ENCODE measurements at places on chromosomes 5 and 9. TPM values are rescaled to one million over a fixed set of nuclear protein-coding genes. Genes with fewer than 3 reads are reported as not detected.

GRCh38 chr9:90799271-90799852 lies 2.3 kb upstream of the SYK start:
- DNase-seq = no peak

DNA sequence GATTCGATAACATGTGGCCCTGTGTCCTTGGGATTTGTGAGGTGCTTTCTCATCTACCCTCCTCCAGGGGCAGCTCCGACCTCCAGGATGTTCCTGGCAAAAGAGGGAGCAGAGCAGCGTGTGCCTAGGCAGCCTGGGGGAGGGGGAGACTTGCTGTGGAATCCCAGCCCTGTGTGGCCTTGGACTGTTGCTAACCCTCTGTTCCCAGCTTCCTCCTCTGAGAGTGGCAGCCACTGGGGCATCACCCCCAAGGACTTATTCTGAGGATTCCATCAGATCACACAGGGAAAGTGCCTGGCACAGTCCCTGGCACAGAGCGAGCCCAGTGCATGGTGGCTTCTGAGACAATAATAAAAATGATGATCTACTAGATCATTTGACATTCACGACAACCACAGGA lies 265.1 kb upstream of the MVB12B start:
- DNase-seq = no peak

DNA sequence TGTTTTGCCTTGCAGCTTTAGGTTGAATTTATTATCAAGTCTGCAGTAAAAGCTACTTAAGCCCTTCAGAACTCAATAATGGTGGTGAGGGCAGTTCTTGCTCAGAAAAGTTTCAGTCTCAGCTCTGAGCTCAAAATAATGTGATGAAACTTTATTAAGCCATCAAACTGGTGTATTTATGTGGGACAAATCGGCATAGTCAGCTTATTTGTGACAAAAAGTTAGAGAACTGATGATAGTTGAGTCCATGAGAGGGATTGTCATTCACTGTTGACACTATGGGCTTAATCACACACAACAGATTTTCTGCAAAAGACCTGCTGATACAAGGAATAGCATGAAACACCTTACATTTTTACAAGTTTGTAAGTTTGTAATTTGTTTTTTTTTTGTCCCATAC lies 9.4 kb downstream of the SRD5A1 start:
- no peak for DNase-seq

DNA sequence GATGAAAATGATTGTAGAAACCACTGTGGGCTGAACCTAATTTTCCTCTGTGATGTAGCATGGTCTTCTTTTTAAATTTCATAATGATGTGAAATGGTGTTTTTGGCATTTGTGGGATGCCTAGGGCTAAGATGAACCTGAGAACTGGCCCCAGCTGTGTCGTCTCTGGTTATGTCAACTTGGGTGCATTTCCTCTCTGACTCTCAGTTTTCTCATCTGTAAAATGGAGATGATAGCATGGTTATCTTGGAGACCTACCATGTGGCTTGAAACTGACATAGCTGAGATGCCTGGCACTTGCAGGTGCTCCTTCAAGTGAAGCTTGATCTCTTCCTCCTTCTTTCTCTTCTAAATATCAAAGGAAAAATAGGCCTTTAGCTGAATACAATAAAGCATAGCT lies 77.8 kb downstream of the BOD1 start:
- no peak for DNase-seq

DNA sequence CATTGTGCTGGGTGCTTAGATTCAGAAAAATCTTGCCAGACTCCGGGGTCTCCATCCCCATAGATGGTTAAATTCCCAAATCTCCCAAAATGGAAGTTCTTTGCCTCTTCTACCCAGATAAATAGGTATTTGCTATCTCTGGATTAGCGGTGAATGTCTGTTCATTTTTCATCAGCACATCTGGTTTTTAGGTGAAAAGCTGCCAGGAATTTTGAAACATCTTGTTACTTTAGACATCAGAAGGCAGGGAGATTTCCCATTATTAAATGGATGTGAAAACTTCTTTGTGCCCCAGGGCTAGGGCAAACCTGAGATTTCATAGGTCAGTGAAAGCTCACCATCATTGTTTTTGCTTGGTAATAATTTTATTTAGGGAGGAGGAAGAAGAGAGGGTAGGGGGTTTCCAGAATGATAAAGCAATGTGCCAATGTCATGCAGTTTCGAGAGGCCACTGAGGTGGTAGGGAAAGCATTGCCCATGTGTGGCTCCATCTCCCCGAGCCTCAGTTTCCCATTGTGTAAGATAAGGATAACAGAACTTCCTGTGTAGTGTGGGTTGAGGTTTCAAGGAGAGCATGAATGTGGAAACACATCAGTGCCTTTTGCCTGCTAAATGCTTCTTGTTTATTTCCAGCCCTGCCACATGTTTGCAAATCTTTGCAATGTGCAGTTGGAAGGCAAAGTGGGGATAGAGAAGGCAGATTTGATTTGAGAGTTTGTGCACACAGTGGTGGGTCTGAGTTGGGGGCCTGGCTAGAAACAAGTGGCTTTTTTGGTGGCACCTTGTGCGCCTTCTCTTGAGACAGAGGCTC lies 147.2 kb upstream of the KLF4 start:
- no peak for DNase-seq

GRCh38 chr5:141504216-141504615 lies 15.3 kb downstream of the PCDHGC5 start:
- no peak for DNase-seq

GRCh38 chr5:58264276-58264675 lies 195.6 kb downstream of the PLK2 start:
- DNase-seq = no peak

GRCh38 chr9:131214286-131214856 lies 61.9 kb downstream of the FAM78A start:
- DNase-seq = no peak

DNA sequence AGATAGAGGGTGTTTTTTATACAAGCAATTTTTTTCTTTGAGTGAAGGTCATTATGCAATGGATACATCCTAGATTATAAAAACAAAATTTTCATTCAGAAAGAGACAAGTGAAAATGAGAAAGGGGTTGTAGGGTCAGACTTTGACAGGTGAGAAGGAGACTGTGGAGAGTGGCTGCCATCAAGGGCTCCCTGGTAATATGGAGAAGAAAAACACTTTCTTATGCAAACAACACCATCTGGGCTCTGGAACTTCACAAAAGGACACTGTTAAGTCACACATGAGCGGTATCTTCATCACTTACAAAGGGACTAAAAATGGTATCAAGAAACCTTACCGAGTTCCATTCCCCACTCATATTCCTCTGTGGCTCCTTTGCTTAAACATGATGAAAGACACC lies 23.5 kb downstream of the C7 start:
- DNase-seq = no peak

DNA sequence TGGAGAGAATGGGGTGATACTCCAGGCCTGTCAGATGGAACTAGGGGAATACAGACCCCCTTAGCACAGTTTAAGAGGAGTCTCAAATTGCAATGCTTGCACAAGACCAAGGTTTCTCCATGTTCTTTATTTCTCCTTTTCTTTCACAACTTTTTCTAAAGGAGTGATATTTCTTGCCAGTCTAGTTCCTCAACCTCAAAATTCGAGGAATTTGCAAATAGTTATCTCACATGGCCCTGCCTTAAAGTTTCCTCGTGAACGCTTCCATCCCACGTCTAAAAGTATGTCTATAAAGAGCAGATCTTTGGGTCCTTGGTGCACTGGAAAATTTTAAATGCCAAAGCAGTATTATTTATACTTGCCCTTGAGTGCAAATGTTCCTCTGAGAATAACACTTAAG lies 373.8 kb upstream of the KLF4 start:
- no peak for DNase-seq

DNA sequence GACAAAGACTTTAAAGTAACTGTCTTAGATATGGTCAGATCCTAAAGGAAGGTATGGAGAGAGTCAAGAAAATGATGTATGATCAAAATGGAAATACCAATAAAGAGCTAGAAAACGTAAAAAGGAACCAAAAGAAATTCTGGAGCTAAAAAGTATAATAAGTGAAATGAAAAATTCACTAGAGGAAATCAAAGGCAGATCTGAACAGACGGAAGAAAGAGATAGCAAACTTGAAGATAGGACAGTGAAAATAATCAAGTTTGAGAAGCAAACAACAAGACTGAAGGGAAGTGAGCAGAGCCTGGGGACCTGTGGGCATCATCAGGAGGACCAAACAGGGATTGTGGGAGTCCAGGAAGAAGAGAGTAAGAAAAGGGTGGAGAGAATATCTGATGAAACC lies 115.4 kb downstream of the EHMT1 start:
- no peak for DNase-seq

DNA sequence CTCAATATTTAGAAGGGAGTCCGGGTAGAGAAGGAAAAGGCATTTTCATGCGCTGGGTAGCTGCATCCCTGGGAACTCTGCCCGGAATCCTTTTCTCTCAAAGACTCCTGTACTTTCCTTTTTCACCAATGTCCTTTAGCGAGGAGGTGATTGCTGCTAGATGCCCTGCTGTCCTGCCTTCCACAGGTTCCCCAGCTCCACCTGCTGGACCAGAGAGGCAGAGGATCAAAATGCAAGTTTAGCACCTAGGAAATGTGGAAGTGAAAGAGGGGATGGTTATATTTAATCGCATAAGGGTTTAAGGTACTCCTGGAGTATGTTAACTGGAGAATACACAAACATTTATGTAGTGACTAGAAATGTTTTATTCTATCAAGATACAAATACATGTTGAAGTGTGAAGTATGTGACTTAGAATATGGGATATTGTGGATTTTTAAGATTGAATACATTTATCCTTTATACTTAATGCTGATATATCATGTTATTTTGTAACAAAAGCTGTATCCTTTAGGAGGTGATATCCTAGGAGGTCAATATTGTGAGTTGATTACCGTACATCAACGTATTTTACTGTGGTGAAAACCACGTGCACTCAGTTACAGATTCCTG lies 145.7 kb downstream of the ARHGAP26 start:
- DNase-seq = peak; percentile 16

DNA sequence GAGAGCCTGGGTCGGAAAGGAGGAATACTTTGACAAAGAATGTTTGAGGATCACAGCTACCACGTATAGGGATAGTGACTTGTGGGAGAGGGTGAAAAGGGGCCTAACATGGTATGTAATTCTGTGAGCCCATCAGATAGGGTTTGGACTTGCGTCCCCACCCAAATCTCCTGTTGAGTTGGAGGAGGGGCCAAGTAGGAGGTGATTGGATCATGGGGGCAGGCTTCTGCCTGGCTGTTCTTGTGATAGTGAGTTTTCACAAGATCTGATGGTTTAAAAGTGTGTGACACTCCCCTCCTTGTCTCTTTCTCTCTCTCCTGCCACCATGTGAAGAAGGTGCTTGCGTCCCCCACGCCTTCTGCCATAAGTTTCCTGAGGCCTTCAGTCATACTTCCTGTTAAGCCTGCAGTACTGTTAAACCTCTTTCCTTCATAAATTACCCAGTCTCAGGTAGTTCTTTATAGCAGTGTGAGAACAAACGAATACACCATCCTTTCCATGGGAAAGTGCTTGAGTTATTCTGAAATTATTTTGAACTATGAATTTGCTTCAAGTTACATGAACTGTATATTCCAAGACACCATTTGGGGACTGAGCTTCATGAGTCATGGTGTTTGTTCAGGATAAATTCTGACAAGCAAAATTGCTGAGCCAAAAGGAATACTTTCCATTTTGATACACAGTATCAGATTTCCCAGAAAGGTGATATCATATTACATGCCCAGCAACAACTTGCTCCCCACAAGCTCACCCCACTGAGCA lies 68.8 kb upstream of the SSBP2 start:
- no peak for DNase-seq

DNA sequence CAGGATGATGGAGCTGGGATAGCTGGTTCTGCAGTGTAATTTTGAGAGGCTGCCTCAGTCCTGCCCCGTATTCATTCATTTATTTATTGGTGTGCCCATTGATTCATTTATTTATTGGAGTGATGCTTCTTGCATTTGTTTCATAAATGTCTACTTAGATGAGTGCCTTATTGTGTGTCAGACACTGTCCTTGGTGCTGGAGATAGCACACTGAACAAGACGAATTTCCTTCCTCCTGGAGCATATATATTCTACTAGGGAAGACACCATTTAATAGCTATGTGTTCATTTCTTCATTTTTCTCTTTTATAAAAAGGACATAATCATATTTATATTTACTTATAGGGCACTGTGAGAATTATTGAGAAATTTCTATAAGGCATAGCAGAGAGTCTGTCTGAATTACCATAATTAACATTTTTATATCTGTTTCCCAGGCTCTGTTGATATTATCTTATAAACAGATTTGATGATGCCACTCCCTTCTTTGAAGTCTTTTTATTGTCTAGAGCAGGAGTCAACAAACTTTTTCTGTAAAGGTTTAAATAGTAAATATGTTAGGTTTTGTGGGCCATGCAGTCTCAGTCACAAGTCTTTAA lies 433.9 kb upstream of the ZNF608 start:
- DNase-seq = no peak

DNA sequence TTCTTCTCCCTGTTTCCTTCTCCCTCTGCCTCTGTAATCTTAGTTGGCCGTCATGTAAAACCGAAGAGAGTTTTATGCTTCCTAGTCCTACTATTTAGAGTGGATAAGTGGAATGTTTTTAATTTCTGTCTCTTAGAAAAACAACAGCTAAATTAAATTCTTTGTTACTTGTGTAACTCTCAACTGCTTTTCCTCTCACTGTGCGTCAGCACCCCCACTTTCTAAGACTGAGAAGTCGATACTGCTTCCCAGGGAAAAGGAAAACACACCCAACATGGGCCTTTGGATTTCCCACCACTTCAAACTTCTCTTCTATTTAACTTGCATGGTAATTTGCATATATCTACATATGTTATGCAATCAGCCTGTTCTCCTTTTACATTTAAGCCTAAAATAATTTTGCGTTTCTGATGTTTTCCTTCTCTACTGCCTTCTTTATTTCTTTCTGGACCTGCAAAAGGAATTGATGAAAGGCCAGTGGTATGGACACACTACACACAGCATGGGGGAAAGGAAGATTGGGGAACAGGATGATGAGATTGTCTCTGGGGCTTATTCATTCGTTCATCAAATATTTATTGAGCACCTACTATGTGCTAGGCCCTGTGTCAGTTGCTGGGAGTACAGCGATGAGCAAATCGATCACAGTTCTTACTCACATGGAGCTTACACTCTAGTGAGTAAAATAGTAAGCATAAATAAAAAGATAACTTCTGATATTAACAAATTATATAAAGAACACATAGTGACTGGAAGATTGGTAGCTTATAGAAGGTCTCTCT lies 52.5 kb upstream of the CTNNA1 start:
- no peak for DNase-seq

DNA sequence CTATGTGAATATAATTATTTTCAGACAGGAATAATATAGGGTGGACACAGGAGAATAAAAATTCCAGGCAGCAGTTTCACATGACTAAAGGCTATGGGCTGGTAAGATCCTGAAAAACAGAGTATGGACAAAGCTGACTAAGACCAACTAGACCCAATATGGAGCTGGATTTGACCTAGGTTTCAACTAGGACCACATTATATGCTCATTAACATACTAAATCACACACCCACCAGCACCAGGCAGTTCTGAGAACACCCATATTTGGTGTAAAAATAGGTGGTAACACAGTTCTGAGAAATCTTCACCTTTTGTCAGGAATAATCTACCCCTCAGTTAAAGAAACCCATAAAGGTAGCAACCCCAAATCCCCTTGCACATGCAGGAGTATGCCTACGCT lies 64.7 kb downstream of the MAPKAP1 start:
- no peak for DNase-seq

The GPX8 gene
- not detected for total RNA-seq

The ZNF608 gene
- 22.0 TPM for total RNA-seq

The VCAN gene
- 0.22 TPM for total RNA-seq

The C5orf22 gene
- 27.1 TPM for total RNA-seq

The AMBP gene
- total RNA-seq = not detected

The ADAMTS16 gene
- total RNA-seq = not detected

The CD72 gene
- 125 TPM for total RNA-seq

The C9orf50 gene
- total RNA-seq = not detected

The PCDHGC4 gene
- total RNA-seq = 0.69 TPM

The MAP1B gene
- 0.10 TPM for total RNA-seq

The OR1Q1 gene
- total RNA-seq = not detected

The SLC6A7 gene
- total RNA-seq = not detected

Data from activated B cell treated with CpG ODN at 0.5 μM for 24 hours (primary cell).